ENCODE measurements at places on chromosomes 16 and 17. TPM values are rescaled to one million over a fixed set of nuclear protein-coding genes. Genes with fewer than 3 reads are reported as not detected.

The ESRP2 gene
- total RNA-seq = not detected

The GNPTG gene
- 27.9 TPM for total RNA-seq

The DNAH9 gene
- not detected for total RNA-seq

The KRTAP2-1 gene
- total RNA-seq = not detected

The INPP5K gene
- total RNA-seq = 41.3 TPM

The CCL4 gene
- 2.2 TPM for total RNA-seq

The SMIM5 gene
- 0.11 TPM for total RNA-seq

The TOX3 gene
- total RNA-seq = not detected

The CIITA gene
- 3.3 TPM for total RNA-seq

The HOXB7 gene
- total RNA-seq = 0.85 TPM

The CCL13 gene
- 1.2 TPM for total RNA-seq

The SLC12A3 gene
- 0.06 TPM for total RNA-seq

The DNAI2 gene
- total RNA-seq = not detected

The KRT14 gene
- 0.32 TPM for total RNA-seq

The CDIPT gene
- total RNA-seq = 30.5 TPM

The TPSG1 gene
- total RNA-seq = not detected

The KRTAP4-1 gene
- not detected for total RNA-seq

The BCL6B gene
- 6.1 TPM for total RNA-seq

The NOS2 gene
- 0.38 TPM for total RNA-seq

The RNU2-1 gene
- 2,334 TPM for total RNA-seq

The KCNG4 gene
- not detected for total RNA-seq

The TAC4 gene
- not detected for total RNA-seq

The SPECC1 gene
- total RNA-seq = 11.3 TPM

The HS3ST3B1 gene
- total RNA-seq = 0.63 TPM

The LPCAT2 gene
- total RNA-seq = 4.3 TPM

The USH1G gene
- not detected for total RNA-seq

The HEATR9 gene
- total RNA-seq = not detected

The FOXJ1 gene
- total RNA-seq = 0.15 TPM

The HID1 gene
- 1.7 TPM for total RNA-seq

The CHD9NB gene
- 0.22 TPM for total RNA-seq

The ACAP1 gene
- 16.5 TPM for total RNA-seq

The CA4 gene
- total RNA-seq = 13.6 TPM

The CFAP20 gene
- 11.5 TPM for total RNA-seq

The PPP1R27 gene
- 1,103 TPM for total RNA-seq

The SP6 gene
- total RNA-seq = not detected

The RGS11 gene
- total RNA-seq = 2.6 TPM

The ENPP7 gene
- total RNA-seq = not detected

The TMEM132E gene
- not detected for total RNA-seq

The PDE6G gene
- 0.64 TPM for total RNA-seq

The P2RX5 gene
- 76.7 TPM for total RNA-seq

The MEOX1 gene
- 6.5 TPM for total RNA-seq

Measured in psoas muscle (tissue), 8 donors.